ENCODE measurements at places on chromosomes 2 and 18.

- DNase-seq, result no peak
These were observed 67.6 kb upstream of the ZFP36L2 start for GRCh38 chr2:43293744-43294695.

DNA sequence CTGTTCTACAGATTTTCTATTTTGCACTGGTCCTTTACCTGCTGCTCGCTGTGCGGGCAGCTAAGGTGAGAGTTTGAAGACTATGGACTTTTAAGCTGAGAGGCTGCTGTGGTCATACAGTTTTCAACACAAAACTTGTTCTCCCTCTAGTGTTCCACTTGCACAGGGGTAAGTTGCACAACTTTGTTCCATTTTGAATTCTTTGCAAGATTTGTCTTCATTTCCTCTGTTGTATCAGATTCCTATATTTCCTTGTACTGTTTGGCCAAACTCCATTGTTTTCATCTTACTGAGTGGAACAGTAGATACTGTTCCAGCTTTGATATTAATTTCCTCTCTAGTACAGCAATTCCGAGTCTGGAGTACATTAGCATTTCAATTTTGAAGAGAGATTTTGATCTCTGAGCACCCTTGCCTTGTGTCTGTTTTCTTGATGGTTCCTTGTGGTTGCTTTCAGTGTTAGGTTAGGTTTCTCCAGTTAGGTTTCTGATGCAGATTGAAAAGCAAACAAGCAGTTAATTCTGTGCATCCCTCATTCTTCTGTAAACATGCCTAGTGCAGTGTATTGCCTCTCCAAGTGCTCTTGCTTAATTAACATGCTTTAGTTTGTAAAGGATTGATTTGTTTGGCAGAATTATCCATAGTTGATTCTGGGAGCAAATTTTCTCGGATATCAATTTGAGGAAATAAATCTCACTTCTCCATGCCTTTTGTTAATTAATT lies 188.8 kb downstream of the PTPRM start:
- DNase-seq, result no peak

DNA sequence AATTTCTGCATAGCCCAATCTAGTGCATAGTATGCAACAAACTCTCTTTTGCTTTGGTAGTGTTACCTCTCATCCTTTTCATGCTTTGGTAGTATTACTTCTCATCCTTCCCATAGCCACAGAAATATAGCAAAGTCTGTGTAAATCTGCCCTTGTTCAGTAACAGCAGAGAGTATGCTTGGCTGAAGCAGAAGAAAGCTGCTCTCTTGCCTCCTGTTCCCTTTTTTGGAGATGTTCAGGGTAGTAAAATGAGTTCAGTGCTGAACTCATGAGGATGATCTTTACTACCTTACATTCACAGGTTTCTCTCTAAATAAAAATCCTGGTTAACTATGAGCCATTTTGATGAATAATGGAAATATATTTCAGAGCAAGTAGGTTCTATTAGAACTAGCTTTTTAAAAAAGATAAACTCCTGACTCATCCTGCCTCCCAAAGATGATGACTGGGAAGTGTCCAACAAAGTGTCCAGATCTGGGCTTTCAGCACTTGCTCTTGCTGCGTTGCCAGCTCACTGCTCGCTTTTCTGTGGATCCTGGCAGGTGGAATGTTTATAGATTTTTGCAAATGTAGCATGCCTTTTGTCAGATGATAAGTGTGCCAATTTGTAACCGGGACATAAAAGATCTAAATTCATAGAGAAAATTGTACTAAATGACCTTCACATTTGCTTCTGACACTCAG lies 29.4 kb upstream of the CHMP3 start:
- DNase-seq, result no peak

DNA sequence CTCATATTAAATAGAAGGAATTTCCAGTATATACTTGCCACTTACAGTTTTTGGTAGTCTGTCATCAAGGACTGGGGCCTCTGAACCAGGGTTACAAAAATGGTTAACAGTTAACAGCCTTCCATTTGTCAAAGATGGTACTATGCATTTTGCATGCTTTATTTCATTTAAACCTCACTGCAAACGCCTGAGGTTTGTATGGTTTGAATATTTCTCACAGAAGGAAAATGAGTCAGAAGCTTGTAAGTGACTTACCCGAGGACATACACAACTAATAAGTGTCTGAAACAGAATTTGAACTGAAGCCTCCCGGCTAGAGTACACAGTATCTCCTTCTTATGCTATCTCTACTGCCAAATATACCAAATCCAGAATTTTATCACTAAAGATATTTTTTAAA lies 1593.5 kb upstream of the ACVR2A start:
- no peak for DNase-seq

DNA sequence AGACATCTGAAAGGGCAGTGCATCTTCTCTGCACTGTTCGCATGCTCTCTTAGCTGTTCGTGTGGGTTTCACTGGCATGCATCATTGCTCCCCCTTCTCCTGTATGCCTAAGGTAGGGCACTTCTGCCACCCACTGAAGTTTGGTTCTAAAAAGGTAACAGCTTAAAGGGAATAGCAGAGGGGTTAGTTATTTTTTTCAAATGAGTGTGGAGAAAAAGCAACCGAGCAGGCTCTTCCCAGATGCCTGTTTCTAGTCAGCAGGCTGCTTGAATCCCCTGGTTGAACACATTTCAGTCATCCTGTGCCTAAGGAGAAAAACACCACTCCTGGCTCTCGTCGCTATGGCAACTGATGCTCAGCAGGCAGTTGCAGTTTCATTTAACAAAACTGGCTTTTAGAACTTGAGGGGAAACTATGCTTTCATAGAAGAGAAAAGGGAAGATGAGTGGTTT lies 69.8 kb upstream of the GALNT3 start:
- DNase-seq, result no peak

DNA sequence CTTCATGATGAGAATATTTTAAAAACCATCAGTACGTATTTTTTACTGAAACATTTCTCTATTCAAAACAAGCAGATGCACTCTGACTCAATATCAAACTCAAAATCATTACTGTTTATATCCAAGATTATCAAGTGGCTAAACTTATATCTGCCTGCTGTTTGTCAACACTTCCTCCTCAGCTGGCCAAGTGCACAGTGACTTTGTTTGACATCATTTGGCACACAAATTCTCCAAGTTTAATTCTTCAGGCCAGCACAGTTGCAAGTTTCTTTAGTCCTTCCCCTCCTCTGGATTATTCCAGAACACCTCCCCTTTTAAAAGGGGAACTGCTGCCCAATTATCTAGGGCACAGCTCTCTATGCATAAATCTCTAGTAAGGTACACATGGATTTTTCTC lies 346.6 kb downstream of the FSIP2 start:
- no peak for DNase-seq

GRCh38 chr2:220814441-220814840 lies 757.7 kb downstream of the EPHA4 start:
- DNase-seq, result no peak

DNA sequence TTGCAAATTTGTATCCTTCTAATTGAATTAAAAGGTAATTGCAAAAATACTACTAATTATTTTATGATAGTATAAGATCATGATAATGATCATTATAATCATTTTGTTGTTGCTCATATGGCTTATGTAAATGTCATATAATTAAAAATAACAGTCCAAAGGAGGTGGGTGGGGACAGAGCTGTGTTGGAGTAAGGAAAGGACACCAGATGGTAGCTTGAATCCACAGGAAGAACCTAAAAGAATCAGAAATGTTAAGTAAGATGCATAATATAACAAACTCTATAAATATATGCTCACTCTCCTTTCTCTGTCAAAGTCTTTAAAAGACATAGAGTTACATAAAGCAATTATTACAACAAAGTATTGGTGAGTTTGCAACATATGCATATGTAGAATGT lies 650.7 kb upstream of the HS6ST1 start:
- DNase-seq, result no peak

All from activated CD8-positive, alpha-beta memory T cell treated with anti-CD3 and anti-CD28 coated beads, Interleukin-2, amount 50 U/mL, for 48 hours (primary cell).